Prostate gland (tissue), 2 donors: ENCODE measurements at places on chromosomes 16 and 17.

DNA sequence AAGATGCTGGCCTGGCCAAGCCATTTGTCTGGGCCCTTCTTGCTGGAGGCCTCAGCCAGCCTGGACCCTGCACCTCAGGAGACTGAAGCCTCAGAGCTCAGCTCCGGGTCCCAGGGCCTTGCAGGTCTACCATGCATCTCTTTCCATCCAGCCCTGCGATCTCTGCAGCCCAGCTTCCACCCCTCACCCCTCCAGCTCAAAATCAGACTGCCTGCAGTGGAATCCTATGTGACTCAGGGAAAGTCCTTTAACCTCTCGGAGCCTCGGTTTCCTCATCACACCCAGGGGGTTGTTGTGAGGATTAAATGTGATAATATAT, 2.9 kb upstream of the B9D1 start:
- H3K27me3 ChIP-seq: no peaks in the 10 kb centered on the region
- H3K4me3 ChIP-seq: no peak overlapping the region
- no peak for DNase-seq
- no peak overlapping the region for H3K27ac ChIP-seq

GRCh38 chr17:78082988-78083387, 45.6 kb downstream of the TMC6 start:
- H3K4me3 ChIP-seq: no peak overlapping the region
- no peak overlapping the region for H3K27ac ChIP-seq
- DNase-seq: no peak
- no peaks in the 10 kb centered on the region for H3K4me1 ChIP-seq
- H3K36me3 ChIP-seq: no peaks in the 10 kb centered on the region

DNA sequence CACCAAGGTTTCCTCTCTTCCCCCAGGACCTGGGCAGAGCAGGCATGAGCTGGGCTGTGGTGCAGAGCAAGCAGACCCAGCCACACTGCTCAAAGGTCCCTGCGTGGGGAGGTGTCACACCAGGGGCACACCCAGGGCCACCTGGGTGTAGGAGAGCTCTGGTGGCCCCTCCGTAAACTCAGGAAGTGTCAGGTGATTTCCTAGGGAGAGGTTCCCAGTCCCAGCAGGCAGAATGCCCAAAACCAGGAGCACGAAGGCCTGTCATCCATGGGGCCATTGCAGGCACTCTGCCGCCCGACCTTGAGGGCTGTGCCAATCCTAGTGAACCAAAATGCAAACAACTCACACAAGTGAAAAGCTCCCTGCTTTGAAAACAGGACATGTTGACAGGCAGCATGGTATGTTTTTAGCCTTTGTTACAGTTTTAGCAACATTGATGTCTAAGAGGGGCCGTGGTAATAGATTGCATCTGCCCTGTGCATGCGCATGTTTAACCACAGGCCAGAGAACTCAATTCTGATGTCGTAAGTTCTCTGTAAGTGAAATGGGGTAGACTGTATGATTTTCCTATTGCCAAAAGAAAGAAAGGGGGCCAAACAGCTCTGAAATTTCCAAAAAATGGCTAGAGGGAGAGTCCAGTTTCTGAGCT, 21.3 kb downstream of the CIBAR2 start:
- H3K4me1 ChIP-seq: peaks cover 6% of the 10 kb centered on the region
- H3K36me3 ChIP-seq: no peaks in the 10 kb centered on the region
- no peak for DNase-seq
- H3K27ac ChIP-seq: no peak overlapping the region
- H3K4me3 ChIP-seq: no peak overlapping the region

GRCh38 chr17:17548044-17548443, 43.5 kb downstream of the PEMT start:
- H3K36me3 ChIP-seq: no peaks in the 10 kb centered on the region
- H3K27ac ChIP-seq: no peak overlapping the region
- no peaks in the 10 kb centered on the region for H3K27me3 ChIP-seq
- H3K4me1 ChIP-seq: no peaks in the 10 kb centered on the region

GRCh38 chr17:31369266-31369665, 22.2 kb upstream of the RAB11FIP4 start:
- H3K36me3 ChIP-seq: no peaks in the 10 kb centered on the region
- H3K4me1 ChIP-seq: no peaks in the 10 kb centered on the region
- DNase-seq: no peak
- H3K27me3 ChIP-seq: no peaks in the 10 kb centered on the region

DNA sequence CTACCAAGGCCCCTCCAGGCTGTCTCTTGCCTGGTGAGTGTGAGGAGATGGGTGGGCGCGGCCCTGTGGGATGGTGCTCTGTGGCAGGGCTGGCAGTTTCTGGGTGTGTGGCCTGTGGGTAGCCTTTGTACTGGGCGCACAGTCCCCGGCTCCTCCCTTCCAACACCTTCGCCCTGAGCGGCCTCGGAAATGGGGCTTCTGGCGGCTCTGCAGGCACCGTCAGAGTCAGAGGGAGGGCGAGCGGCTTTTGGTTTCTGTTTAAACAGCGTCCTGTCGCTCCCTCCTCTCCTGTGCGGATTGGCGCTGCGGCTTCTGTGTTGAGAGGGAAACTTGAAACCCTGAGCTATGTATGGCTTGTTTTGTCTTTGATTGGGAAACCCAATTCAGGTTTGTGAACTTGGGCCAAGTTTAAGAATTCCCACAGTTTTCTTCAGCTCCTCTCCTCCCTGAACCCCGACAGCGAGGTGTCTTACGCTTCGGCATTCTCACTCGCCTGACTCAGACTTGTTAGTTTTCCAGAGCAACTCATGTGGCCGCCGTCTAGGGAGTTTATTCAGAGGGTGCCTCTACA, 8.3 kb upstream of the ZNF750 start:
- H3K36me3 ChIP-seq: no peaks in the 10 kb centered on the region
- no peaks in the 10 kb centered on the region for H3K4me1 ChIP-seq
- peak overlapping the region; percentile 78 for H3K27ac ChIP-seq
- no peaks in the 10 kb centered on the region for H3K27me3 ChIP-seq

- H3K4me3 ChIP-seq: no peak overlapping the region
- H3K27me3 ChIP-seq: no peaks in the 10 kb centered on the region
- DNase-seq: no peak
- H3K4me1 ChIP-seq: peaks cover 7% of the 10 kb centered on the region
- H3K36me3 ChIP-seq: no peaks in the 10 kb centered on the region
Observed at GRCh38 chr16:85047867-85048455, 20.4 kb downstream of the KIAA0513 start.

GRCh38 chr17:2056206-2057174, 1.6 kb downstream of the HIC1 start:
- peak overlapping the region; percentile 82 for H3K27ac ChIP-seq
- peak overlapping the region; percentile 43 for H3K4me3 ChIP-seq
- no peaks in the 10 kb centered on the region for H3K4me1 ChIP-seq
- H3K27me3 ChIP-seq: no peaks in the 10 kb centered on the region
- no peaks in the 10 kb centered on the region for H3K36me3 ChIP-seq
